ENCODE measurements at places on chromosomes 5 and 9. TPM values are rescaled to one million over a fixed set of nuclear protein-coding genes. Genes with fewer than 3 reads are reported as not detected.

The LECT2 gene
- not detected for total RNA-seq

GRCh38 chr5:80672140-80672736, 17.5 kb upstream of the DHFR start:
- DNase-seq, result peak; percentile 83

The IL5 gene
- not detected for total RNA-seq

GRCh38 chr5:134845335-134845851, 375 bp upstream of the C5orf24 start:
- no peak for DNase-seq

- DNase-seq, result no peak
These were observed 141.8 kb downstream of the PRKACG start for GRCh38 chr9:68872026-68872501.

GRCh38 chr5:108315829-108316228, 66.1 kb downstream of the FBXL17 start:
- DNase-seq, result no peak

The FOXD4L4 gene
- 0.17 TPM for total RNA-seq

Data from left colon (tissue), 2 donors.